ENCODE measurements at places on chromosomes 13 and 19.

GRCh38 chr13:111259058-111259457, 61.4 kb upstream of the TEX29 start:
- H3K4me1 ChIP-seq, result peaks cover 18% of the 10 kb centered on the region
- peaks cover 66% of the 10 kb centered on the region for H3K36me3 ChIP-seq
- no peaks in the 10 kb centered on the region for H3K27me3 ChIP-seq

GRCh38 chr13:51333421-51333820, 6.1 kb upstream of the SERPINE3 start:
- no peak for DNase-seq
- no peaks in the 10 kb centered on the region for H3K36me3 ChIP-seq
- no peak overlapping the region for H3K4me3 ChIP-seq

GRCh38 chr13:112329376-112329775, 46.8 kb upstream of the SPACA7 start:
- H3K27ac ChIP-seq, result no peak overlapping the region
- no peaks in the 10 kb centered on the region for H3K36me3 ChIP-seq
- no peaks in the 10 kb centered on the region for H3K4me1 ChIP-seq
- peaks cover 60% of the 10 kb centered on the region for H3K27me3 ChIP-seq

- H3K27ac ChIP-seq, result no peak overlapping the region
- H3K27me3 ChIP-seq, result peaks cover 50% of the 10 kb centered on the region
- no peaks in the 10 kb centered on the region for H3K4me1 ChIP-seq
- H3K36me3 ChIP-seq, result no peaks in the 10 kb centered on the region
These were observed 47.4 kb upstream of the TUBGCP3 start for GRCh38 chr13:112635323-112635722.

DNA sequence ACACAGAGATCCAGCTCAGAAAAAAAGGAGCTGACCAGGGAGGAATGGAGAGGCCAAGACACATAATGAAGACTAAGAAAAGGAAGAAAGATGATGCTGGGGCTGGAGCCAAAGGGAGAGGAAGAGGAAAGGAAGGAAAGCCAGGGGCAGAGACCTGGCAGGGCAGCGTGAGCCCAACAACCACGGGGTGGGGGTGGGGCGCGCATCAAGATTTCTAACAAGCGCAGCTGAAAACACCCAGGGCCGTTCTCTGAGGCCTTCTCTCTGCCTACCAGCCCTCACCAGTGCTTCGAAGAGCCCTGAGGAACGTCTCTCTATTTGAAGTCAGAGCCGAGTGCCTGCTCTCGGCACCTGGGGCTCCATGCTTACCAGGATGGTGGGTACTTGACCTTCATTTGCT, 23.6 kb upstream of the POU2F2 start:
- no peaks in the 10 kb centered on the region for H3K4me1 ChIP-seq
- no peak overlapping the region for H3K4me3 ChIP-seq
- peaks cover 71% of the 10 kb centered on the region for H3K27me3 ChIP-seq

GRCh38 chr13:102039264-102039663, 362.6 kb downstream of the FGF14 start:
- H3K4me3 ChIP-seq, result no peak overlapping the region
- no peaks in the 10 kb centered on the region for H3K36me3 ChIP-seq
- no peak for DNase-seq
- no peaks in the 10 kb centered on the region for H3K27me3 ChIP-seq
- H3K27ac ChIP-seq, result no peak overlapping the region
